ENCODE measurements at places on chromosomes 1 and 21. TPM values are rescaled to one million over a fixed set of nuclear protein-coding genes. Genes with fewer than 3 reads are reported as not detected.

DNA sequence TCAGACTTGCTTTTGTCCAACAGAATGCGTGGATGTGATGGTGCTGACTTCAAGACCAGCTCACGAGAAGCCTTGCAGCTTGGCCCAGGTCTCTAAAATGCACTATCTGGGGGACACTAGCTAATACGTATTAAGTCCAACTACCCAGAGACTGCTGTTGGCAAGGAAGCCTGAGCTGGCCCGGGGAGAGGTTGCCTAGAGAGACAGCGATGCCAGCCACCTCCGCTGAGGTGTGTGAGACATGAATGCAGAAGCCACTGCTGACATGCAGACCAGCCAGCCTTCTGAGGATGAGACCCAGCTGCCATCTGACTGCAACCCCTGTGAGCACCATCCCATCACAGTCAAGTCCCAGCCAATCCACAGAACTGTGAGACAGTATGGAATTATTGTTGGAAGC lies 32.5 kb downstream of the THAP3 start:
- no peak for DNase-seq

Gene OR2L2
- polyA plus RNA-seq: 0.12 TPM

Gene LENEP
- 0.87 TPM for polyA plus RNA-seq

DNA sequence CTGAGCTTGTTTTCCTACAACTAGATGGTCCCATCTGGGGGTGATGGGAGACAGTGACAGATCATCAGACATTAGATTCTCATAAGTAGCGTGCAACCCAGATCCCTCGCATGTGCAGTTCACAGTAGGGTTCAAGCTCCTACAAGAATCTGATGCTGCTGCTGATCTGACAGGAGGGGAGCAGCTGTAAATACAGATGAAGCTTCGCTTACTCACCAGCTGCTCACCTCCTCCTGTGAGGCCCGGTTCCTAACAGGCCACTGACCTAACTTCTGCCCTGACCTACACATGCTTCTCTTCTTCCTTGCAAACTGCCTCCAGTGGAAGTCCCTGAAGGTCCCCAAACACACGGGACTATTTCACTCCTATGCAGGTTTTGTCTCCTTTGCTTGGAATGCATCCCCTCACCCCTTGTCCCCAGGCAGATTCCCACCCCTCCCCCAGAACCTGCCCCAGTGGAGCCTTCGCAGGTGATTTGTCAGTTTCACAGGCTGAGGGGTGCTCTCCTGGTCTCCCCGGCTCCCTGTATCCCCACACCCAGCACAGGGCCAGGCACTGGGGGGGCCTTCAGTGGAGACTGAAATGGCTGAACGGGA lies 5.7 kb upstream of the ZBTB48 start:
- DNase-seq: no peak

DNA sequence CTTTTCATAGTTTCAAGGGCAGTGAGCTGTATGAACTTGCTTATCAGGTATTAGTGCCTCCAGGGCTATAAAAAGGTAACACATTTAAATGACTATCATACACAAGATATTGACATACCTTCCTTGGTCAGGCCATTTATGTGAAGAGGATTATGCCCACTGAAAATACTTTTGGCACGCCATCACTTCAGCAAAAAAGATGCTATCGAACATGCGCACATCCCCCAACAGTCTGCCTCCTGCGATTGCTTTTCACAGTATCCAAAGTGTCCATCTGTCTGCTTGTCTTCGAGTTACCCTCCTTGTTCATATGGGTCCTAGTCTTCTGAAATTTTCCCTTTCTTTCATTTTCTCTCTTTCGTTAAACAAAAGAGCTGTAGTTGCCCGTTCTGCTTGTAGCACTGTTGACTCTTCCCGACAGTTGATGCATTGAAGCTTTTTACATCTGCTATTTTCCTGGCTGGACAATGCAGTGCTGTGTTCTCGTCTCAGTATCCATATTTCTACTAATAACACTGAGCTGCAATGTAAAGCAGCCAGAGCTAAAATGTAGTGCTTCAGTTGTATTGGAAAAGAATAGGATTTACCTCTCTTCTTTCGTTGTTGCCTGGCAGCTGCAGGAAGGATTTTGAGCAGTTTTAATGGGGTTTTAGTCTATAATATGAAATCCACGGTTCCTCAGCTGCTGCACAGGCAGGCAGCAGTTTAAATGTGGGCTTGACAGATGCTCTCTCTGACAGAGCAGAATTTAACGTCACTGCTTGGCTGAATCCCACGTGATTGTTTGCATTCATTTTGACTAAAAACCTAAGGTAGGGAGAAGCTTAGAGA lies at the start of gene B3GALT2:
TSS of gene B3GALT2 (minus strand) at position 713 of the 831 bp plus-strand sequence. CDS start 5,051 bp downstream, outside the sequence.
- DNase-seq: peak; percentile 63

GRCh38 chr1:175221557-175222175 lies 29.1 kb upstream of the KIAA0040 start:
- peak; percentile 37 for DNase-seq

Gene CD1D
- polyA plus RNA-seq: 4.7 TPM

DNA sequence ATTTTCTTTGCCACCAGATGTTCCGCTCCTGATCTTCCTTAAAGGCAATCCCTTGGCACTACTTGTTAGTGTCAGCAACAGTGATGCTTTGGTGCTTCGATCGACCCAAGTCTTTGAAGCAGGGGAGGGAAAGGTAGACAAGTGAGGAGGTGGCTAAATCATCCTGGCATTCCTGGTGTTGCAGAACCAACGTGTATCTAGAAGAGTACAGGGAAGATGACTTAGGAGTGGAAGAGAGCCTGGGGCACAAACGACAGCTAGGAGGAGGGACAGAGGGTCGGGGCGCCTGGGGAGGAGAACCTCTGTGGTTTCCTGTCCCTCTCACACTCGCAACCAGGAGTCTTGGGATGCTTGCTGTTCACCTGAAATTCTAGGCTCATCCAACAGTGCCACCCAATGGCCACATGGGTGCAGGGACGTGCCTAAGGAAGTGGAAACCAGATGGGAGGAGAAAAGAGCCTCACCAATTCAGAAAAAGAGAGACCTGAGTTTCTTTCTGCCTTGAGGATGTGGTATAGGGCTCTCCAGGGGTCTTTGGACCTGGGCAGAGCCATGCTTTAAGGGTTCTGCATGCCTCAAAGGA lies 9.5 kb upstream of the KCNA2 start:
- DNase-seq: peak; percentile 61

GRCh38 chr1:11379851-11380250 lies 99.1 kb upstream of the DISP3 start:
- DNase-seq: no peak

Gene CTSK
- 22.6 TPM for polyA plus RNA-seq

DNA sequence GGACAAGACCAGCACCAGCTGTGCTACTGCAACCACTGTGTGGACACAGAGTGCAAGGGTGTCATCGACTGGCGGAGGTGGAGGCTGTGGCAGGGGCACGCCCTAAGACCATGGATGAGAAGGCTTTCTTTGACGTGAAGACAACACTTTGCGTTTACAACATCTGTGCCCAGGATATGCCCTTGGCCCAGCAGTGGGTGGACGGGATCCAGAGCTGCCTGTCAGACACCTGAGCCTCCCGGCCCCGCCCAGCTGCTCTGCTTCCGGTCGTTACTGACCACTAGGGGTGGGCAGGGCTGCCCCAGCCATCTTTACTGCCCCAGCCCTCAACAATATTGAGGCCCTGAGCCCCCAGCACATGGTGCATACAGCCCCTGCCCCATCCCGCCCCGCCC lies 21.4 kb upstream of the NPPB start:
- no peak for DNase-seq

Gene TNFRSF14
- polyA plus RNA-seq: 27.7 TPM

DNA sequence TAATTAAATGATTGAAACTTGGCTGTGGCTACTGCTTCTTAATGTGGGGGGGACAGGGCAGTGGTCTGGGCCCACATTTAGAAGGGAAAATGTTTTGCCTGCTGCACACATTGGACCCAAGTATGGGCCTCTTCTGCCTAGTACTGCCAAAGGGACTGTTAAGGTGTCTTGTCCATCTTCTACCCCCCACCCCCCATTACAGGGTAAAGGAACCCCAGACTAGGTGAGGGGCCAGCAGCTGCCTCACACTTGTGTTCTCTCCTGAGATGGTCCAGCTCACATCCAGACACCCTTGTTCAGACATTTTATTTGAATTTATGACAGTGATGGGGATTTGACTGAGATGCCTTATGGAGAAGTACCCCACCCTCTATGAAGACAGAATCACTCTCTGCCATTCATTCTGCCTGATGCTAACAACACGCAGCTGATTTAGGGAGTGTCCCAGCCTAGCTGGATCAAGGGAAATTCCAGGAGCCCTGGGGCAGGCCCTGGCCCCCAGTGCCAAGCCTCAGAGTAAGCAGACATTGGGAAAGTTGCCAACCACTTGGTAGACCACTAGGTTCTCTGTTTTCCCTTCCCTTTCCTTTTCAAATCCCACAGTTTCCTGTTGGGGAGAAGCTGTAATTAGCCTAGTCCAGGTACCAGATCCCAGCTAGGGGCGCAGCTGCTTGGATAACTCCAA lies 42.1 kb downstream of the YARS1 start:
- DNase-seq: no peak

Gene C21orf58
- polyA plus RNA-seq: 17.4 TPM

Gene ARHGAP29
- 94.3 TPM for polyA plus RNA-seq

- no peak for DNase-seq
Observed at GRCh38 chr21:17828223-17828622, 9.1 kb upstream of the C21orf91 start.

Gene RUNX3
- polyA plus RNA-seq: 0.26 TPM

- no peak for DNase-seq
Observed at GRCh38 chr1:44302541-44302940, 52.5 kb downstream of the ERI3 start.

Gene SLC30A2
- polyA plus RNA-seq: 5.5 TPM

GRCh38 chr1:22420455-22421053 lies 31.1 kb upstream of the ZBTB40 start:
- peak; percentile 76 for DNase-seq

Gene ANKRD13C
- polyA plus RNA-seq: 28.3 TPM

Gene TMEM52
- 1.5 TPM for polyA plus RNA-seq

Gene CHIT1
- 0.12 TPM for polyA plus RNA-seq

- no peak for DNase-seq
Observed at GRCh38 chr1:204042516-204042915, 30.4 kb upstream of the SOX13 start.

GRCh38 chr1:155084722-155085503 lies 6.3 kb downstream of the EFNA3 start:
- peak; percentile 98 for DNase-seq

DNA sequence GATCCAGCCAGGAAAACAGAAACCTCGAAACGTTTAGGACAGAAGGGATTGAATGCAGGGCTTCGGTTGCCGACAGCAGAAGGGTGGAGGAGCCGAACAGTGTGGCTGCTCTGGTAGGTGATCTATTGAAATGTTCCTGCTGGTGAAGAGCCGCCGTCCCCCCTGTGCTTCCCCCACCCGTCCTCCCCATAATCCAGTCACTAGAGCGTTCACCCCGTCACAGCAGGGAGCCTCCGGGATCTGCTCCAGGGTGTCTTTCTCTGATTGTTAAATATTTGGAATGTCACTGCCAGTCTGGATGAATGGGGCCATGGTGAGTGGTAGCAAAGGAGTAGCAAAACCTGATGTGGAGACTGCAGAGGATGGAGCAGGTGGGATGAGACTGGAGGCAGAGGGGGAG lies 255.1 kb upstream of the CSF3R start:
- DNase-seq: no peak

DNA sequence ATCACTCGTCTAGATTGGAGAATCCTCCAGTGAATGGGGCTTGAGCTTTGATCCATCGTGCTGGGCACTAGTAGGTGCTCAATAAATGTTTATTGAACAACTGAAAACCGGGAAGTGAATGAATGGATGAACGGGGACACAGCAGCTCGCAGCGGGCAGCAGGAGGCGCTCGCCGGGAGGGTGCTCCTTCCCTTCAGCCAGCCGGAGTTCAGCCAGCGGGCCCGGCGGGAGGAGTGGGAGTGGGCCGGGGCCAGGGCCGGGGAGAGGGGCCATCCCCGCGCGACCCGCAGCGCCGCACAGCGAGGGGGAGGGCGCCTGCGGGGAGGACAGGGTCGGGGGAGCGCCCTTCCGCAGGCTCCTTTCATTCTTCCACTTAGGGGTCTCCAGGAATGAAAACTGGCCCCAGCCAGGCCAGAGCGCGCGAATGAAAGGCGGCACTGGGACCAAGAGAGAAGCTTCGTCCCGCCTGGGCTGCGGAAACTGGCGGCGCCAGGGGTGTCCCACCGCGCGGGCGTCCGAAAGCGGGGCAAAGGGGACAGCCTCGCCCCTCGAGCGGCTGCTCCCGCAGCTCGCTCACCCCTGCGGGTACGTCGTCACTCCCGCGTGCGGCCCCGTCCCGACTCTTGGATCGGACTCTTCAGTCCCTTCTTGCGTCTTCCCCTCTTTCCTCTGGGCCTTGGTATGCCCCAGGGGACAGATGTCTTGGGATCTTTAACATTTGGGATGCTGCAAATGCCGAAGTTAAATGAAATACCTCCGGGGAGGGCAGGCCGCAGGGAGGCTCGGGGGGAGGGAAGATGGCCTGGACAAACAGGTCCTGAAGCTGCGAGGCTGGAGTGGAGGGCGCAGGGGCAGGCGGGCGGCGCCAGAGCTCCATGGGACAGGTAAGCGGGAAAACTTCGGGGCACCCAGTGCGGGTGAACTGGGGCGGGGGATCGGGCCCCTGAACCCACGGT lies 3.6 kb upstream of the INAVA start:
- DNase-seq: peak; percentile 72

- no peak for DNase-seq
Observed at GRCh38 chr1:241401156-241401555, 44.2 kb upstream of the RGS7 start.

Gene OR2T12
- polyA plus RNA-seq: 0.09 TPM

GRCh38 chr1:24266398-24266941 lies 52.7 kb upstream of the GRHL3 start:
- DNase-seq: no peak

GRCh38 chr1:7893529-7894180 lies 40.8 kb upstream of the UTS2 start:
- DNase-seq: no peak

DNA sequence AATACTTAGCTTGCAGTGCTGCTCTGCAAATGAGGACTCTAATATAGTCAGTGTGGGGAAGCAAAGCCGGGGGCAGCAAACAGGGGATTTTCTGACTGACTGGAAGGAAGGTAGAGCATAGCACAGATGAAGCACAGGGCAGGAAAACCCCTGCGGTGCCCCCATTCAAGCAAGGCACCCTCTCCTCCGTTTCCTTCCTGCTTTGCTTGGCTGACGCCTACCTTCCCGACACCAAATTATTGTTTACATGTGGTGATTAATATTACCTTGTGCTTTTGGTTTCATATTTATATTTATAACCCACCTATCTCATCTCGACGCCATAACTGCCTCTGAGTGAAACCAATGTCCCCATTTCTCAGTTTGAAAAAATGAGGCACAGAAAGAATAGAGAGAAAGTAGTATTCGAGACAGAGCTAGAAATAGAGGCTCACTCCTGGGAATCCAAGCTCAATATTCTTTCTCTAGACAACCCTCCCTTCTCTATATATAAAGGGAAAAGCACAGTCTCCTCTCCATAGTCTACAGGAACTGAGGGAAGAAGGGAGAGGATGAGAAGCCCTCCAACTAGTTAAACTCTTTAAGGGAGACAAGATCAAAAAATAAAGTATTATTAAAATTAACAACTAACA lies 41.3 kb downstream of the PIK3C2B start:
- DNase-seq: no peak

Gene PADI1
- polyA plus RNA-seq: 0.22 TPM

Gene TATDN3
- polyA plus RNA-seq: 23.2 TPM

All from renal pelvis (tissue), 12 donors.